ENCODE measurements at places on chromosomes 5 and 9.

- DNase-seq, result no peak
Observed at GRCh38 chr5:147831465-147831864, at the start of gene SPINK1. TSS of gene SPINK1 (minus strand) at chr5:147831671. CDS start at chr5:147831577, 94 bp downstream.

DNA sequence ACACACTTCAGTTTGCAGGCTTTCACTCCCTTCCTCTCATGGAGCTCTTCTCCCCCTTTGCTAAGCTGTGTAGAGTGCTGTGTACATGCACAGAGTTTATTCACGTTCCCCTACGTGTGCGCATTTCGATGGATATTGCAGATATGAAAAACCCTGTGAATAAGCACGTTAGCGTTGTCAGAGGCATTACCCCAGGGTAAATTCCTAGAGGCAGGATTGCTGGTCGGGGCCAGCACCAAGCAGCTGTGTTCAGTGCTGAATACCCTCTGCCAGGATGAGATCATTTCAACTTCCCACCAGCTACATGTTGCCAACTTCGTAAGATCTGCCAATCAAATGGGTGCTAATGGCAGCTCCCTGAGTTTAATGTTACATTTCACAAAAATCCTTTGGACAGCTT lies 172.3 kb upstream of the PPP1R26 start:
- DNase-seq, result peak; percentile 4

DNA sequence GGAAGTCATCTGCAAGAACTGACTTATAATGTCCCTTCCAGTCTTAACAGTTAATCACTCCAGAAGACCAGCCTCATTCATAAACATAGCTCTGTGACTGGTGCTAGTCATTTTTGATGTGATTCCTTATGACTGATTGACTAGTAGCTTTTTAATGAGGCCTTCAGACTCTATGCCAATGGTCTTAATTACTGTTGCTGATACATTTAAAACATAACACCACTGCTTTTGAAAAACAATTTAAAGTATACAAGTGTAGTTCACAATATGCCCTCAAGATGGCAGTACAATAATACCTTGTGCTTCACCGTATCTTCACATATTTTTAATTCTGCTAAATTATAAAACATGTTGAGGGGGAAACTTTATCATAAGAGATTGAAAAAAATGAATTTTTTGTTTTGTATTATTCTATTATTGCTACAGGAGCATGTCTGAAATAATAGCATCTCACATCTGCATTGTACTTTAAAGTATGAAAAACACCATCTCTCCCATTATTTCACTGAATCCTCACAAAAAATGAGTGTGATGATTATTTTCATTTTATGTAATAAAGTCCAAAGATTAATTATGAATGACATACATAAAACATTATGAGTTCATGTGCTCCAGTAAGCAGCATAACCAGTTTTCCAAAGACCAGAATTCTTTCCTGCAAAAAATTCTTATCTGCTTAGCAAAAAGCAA lies 55.2 kb upstream of the SHISAL2B start:
- peak; percentile 48 for DNase-seq

GRCh38 chr9:7988644-7989280 lies 189.2 kb upstream of the DMAC1 start:
- no peak for DNase-seq

DNA sequence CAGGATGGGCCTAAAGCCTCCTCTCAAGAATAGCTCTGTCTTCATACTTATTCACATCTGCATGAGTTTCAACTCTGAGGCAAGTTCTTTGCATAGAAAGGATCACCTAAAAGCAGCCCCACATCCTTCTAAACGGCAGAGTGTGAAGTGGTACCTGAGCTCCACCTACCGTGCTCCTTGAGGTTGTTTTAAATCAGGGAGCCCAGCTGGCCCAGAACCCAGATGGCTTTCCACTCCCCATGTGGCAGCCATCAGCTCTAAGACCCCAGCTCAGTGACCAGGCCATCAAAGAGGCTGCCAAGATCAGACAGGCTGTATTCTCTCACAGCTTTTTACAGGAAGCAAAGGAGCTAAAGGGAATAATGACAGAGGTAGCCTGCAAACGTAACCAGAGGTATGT lies 299.3 kb downstream of the RASEF start:
- DNase-seq, result peak; percentile 16

DNA sequence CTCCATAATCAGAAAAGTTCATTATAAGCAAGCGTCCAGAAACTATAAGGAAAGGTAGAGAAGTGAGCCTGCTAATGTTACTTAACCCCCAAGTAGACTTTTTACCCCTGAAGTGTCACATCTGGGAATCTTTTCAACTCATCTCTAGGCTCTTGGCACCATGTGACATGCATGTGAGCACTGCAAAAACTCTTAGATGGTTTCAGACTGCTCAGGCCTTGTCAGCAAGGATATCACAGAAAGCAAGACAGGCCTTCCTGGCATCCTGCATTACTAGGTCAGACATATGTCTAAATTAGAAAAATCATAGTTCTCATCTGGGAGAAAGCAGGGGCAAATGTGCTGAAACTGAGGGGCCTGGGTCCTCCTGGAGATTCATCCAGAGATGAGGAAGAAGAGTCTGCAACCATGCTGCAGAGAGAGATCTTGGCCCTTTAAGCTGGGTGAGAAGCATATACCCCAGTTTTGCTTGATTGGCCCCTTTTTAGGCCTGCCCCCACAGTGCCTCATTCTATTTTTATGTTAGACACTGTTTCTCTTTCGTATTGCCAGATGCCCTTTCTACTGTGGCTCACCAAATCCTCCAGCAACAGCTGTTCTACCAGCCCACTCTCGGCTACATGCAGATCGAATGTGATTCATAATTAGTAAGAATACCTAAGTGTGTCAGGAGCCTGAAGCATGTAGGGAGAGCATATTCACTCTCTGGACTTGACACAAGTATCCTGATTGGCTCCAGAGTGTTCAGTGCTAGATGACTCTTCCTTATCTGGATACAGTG lies 19.0 kb downstream of the TMEM8B start:
- DNase-seq, result peak; percentile 77

DNA sequence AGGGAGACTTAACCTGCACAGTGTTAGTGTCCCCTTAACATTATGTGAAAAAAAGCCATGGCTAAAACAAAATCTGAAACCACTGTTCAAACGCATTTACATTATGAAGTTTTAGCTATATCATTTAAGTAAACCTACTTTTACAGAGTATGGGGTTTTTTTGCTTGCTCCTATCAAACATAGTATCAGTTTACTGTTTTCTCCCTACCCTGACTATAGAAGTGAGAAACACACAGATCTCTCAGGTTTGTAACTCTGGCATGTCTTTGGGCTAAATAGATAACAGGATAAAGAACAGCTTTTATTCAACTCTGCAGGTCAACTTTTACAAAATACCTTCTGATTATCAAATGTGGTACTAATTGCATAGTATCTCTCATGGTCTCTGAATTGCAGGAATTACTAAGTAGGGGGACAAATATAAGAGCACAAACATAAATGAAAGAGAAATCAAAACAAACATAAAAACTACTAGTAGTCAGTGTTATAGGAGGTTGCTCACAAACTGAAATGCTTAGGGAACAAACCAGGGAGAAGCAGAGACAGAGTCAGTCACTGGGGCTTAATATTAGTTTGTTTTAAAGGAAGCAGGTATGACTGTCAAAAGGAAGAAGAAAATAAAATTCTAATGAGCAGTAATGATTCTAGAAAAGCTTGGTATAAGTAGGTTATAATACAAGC lies 155.8 kb downstream of the MLLT3 start:
- DNase-seq, result no peak

All from RPMI8226 (cell line).